Sigmoid colon (tissue), 7 donors: ENCODE measurements at places on chromosomes 11 and 22. TPM values are rescaled to one million over a fixed set of nuclear protein-coding genes. Genes with fewer than 3 reads are reported as not detected.
A peak's percentile ranks its signal among the peaks of the same experiment; 100 is the strongest.

Gene ESAM
- polyA plus RNA-seq, result 2.3 TPM

- DNase-seq, result peak; percentile 65
Measured at GRCh38 chr11:75429902-75430713, 2.9 kb downstream of the KLHL35 start.

Gene TMPRSS5
- polyA plus RNA-seq, result not detected

Gene ZNF280B
- polyA plus RNA-seq, result 0.44 TPM

DNA sequence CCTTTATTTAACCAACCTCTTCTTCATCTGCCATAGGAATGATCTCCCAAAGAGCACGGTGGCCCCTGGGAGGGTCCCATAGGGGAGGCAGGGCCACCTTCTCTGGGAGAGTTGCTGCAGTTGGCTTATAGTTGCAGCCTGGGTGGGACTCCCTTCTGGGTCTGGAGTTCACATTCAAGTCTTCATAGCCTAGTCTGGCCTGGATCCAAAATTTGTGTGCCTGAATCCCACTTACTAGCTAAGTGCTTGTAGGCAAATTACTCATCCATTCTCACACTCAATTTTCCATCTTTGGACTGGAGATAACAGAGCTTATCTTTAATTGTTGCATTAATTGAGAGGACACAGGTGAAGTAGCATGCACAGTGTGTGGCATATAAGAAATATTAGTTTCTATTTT is 163.6 kb downstream of the GRIK4 start:
- no peak for DNase-seq

Gene HSD17B12
- 23.4 TPM for polyA plus RNA-seq

DNA sequence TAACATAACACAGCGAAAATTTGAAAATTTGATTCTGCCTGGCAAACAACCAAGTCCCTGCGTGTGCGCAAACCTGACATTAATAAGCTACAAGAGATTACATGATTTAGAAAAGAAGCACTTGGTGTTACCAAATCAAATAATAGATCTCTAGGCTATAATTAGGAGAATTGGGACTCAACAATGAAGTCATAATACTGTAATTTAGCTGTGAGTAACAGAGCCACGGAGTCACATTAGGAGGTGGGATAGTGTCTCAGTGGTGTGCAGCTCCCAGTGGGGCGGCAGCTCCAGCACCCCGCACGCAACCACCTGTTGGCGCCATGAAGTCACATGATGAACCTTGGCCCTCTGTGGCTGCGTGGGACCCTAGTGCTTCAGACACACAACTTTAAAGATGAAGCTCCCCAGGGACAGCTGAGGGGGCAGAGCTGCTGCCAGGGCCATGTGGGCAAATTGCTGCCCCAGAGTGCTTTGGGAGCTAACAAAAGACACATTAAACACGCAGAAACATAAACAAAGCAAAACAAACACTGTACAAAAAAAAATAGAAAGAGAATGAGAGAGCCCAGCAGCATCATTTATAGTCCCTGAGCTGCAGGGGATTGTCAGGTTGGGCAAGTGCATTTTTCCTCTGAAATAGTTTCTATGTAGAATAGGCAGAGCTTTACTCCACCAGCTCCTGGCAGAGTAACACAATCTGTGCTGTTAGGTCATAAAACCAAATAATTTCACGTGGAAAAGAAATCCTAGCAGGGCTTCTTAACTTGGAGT is 605.6 kb downstream of the SOX6 start:
- no peak for DNase-seq

GRCh38 chr11:114556135-114556534 is 3.5 kb downstream of the NXPE1 start:
- no peak for DNase-seq

Gene MISFA
- 3.7 TPM for polyA plus RNA-seq

- no peak for DNase-seq
Measured at GRCh38 chr11:47333886-47334443, 18.5 kb downstream of the MYBPC3 start.

- peak; percentile 78 for DNase-seq
Measured at GRCh38 chr11:48081151-48082010, 101.0 kb downstream of the PTPRJ start.

GRCh38 chr11:2173150-2173693 is 1.6 kb upstream of the TH start:
- DNase-seq, result no peak

GRCh38 chr11:34757026-34757451 is 136.1 kb downstream of the EHF start:
- DNase-seq, result no peak

Gene SCUBE1
- polyA plus RNA-seq, result 1.1 TPM

Gene GLYATL2
- polyA plus RNA-seq, result not detected

DNA sequence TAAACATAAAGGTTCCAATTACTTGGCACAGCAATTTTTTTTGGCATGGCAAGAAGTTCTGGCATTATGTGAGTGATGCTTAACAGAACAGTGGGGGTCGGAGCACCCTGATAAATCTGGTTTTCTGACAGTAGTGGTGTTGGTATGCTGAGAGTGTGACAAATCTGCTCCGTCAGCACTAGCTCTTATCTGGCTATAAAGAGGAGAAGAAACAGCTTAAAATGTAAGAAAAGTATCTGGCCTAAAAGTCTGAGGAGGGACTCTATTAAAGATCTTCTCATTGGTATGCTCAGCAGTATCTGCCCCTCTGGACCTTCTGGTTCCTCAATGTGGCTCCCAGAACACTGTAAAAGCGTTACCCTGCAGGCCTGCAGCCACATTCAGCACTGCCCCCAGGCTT is 137.4 kb downstream of the PLEKHA7 start:
- DNase-seq, result no peak

Gene CD44
- 154 TPM for polyA plus RNA-seq

Gene RIMBP3C
- polyA plus RNA-seq, result not detected

DNA sequence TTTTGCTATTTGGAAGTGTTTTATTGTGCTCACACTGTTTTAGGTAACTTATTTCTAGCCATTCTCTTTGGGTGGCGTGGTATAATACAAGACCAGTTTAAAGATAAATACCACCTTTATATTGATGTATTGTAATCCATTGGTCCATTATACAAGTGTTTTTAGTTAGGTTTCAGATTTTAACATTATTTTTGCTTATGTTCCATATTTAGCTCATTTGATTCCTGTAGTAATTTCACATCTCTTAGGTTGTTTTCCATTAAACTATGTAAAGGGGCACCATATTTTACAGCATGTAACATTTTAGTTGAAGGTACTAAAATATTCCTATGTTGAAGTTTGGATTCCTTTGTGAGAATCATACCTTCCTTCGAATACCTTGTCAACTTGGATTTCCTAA is 20.1 kb downstream of the EED start:
- DNase-seq, result no peak

DNA sequence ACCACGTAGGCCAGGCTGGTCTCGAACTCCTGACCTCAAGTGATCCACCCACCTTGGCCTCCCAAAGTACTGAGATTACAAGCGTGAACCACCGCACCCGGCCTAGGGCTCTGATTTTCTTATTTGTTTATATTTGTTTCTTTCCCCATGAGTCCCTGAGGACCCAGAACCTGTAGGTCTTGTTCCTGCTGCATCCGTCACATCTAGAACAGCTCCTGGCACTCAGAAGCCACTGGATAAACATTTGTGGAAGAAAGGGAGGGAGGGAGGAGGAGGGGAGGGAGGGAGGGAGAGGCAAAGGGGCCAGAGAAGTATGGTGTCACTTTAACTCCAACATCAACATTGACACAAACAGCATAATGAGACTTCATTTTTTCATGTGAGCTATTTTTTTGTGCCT is 67.7 kb downstream of the CELSR1 start:
- DNase-seq, result no peak

- DNase-seq, result no peak
Measured at GRCh38 chr22:24806663-24807001, 621 bp downstream of the SGSM1 start.

DNA sequence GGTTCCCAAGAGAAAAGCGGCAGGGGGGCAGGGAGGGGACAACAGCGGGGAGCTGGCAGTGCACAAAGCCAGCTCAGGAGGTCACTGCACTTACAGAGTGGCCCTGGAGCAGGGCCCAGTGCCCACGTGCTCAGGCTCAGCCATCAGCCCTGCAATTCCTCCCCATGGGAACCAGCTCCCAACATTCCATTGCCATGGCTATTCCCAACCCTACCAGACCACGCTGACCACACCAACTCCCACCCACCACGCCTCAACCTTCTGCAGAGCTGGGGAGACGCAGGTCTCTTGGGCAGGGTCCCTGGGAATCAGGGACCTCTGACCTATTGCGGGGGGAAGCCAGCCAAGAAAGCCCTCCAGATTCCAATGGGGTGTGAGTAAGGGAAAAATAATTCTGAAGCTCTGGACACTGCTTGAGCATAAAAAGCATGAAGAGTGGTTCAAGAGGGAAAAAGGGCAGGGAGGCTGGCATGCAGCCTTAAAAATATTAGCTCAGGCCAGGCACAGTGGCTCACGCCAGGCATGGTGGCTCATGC is 38.3 kb upstream of the TFIP11 start:
- DNase-seq, result no peak
